Glutamatergic neuron (in vitro differentiated cells): ENCODE measurements at places on chromosomes 3 and 15. TPM values are rescaled to one million over a fixed set of nuclear protein-coding genes. Genes with fewer than 3 reads are reported as not detected.

DNA sequence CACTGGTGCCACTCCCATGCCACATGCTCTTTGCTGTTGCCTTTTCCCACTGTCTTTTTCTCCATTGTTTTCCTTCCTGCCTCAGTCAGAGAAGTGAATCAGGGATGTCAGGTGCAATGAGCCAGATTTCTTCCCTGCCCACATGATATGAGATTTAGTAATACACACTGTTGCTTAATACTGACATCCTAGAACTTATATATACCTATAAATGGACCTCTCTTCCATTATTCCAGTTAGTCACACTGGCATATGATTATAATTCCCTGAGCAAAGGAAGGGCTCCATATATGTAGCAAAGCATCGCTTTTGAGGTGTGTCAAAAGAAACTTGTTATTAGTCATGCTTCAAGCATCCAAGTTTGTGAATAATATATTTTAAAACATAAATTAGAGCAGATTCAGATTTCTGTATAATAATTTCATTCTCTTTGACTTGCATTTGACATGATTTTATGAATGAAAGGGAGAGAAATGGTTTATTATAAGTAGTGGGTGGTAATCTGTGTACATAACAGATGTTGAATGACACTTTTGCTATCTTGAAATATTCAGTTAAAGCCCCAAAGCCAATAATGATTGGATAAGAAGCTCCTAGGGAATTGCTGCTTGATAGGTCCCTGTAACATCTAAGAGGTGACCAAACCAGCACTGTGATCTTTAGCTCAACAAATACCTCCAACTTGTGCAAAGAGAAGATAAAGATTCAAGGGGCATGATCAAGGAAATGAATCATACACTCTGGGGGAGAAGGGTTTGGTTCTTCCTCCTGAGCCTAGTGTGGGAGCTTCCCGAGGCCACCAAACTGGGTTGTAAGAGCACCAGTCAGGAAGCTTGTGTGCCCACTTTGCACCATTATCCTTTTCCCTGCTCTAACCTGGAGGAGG lies 48.6 kb downstream of the CHST2 start:
- no peak overlapping the region for H3K27ac ChIP-seq
- H3K36me3 ChIP-seq = peaks cover 12% of the 10 kb centered on the region
- peaks cover 6% of the 10 kb centered on the region for H3K27me3 ChIP-seq

The MAPKAPK3 gene
- total RNA-seq = 10.7 TPM

- peaks cover 2% of the 10 kb centered on the region for H3K27me3 ChIP-seq
- no peaks in the 10 kb centered on the region for H3K4me1 ChIP-seq
- no peak overlapping the region for H3K4me3 ChIP-seq
- no peak overlapping the region for H3K27ac ChIP-seq
- DNase-seq = no peak
Measured at GRCh38 chr3:136780741-136781140, 28.6 kb upstream of the STAG1 start.

The ACOX2 gene
- total RNA-seq = 0.59 TPM
